Epithelial cell of alveolus of lung (primary cell): ENCODE measurements at places on chromosomes 1 and 21. TPM values are rescaled to one million over a fixed set of nuclear protein-coding genes. Genes with fewer than 3 reads are reported as not detected.

ACOT11 gene
- 0.40 and 1.3 TPM in 2 replicates for total RNA-seq

ADCY10 gene
- total RNA-seq, result 0.78 and 1.2 TPM in 2 replicates

LIN28A gene
- total RNA-seq, result not detected in 2 replicates

OR2G6 gene
- not detected in 2 replicates for total RNA-seq

SPRR1A gene
- not detected in 2 replicates for total RNA-seq

CD1E gene
- not detected in 2 replicates for total RNA-seq

CADM3 gene
- total RNA-seq, result 2.2 and 3.2 TPM in 2 replicates

DMRTA2 gene
- total RNA-seq, result under 0.01 TPM in 1 of 2 replicates, not detected in the other

SYT14 gene
- 0.26 and 0.48 TPM in 2 replicates for total RNA-seq

LENEP gene
- total RNA-seq, result not detected in 2 replicates

AGL gene
- total RNA-seq, result 5.6 and 6.5 TPM in 2 replicates

ALPL gene
- total RNA-seq, result 0.13 and 1.7 TPM in 2 replicates

OLIG2 gene
- not detected in 2 replicates for total RNA-seq

RASAL2 gene
- total RNA-seq, result 8.5 and 8.7 TPM in 2 replicates

PUM1 gene
- total RNA-seq, result 65.8 and 70.6 TPM in 2 replicates

MYOG gene
- total RNA-seq, result 22.8 TPM in 1 of 2 replicates, not detected in the other

NHLH1 gene
- total RNA-seq, result not detected in 2 replicates

RUNX3 gene
- 0.08 and 0.91 TPM in 2 replicates for total RNA-seq

FLG2 gene
- total RNA-seq, result not detected in 2 replicates

PCSK9 gene
- total RNA-seq, result 1.8 and 40.5 TPM in 2 replicates

C4BPA gene
- total RNA-seq, result not detected in 2 replicates

CD1B gene
- not detected in 2 replicates for total RNA-seq

KIF17 gene
- 0.39 and 0.56 TPM in 2 replicates for total RNA-seq

CFAP107 gene
- not detected in 2 replicates for total RNA-seq

SLC44A5 gene
- total RNA-seq, result 0.08 and 0.52 TPM in 2 replicates

LCE2A gene
- total RNA-seq, result not detected in 2 replicates

ZDHHC18 gene
- total RNA-seq, result 15.3 and 25.9 TPM in 2 replicates

AGT gene
- total RNA-seq, result 0.91 and 1.5 TPM in 2 replicates

PLA2G2F gene
- total RNA-seq, result not detected in 2 replicates

CHODL gene
- 0.08 TPM in 1 of 2 replicates, not detected in the other for total RNA-seq

MFSD2A gene
- total RNA-seq, result 0.32 and 10.3 TPM in 2 replicates

NMNAT1 gene
- 5.7 and 8.2 TPM in 2 replicates for total RNA-seq

USP25 gene
- total RNA-seq, result 18.9 and 20.4 TPM in 2 replicates

SLAMF1 gene
- total RNA-seq, result not detected in 2 replicates

SLC6A17 gene
- 0.13 TPM in 1 of 2 replicates, not detected in the other for total RNA-seq

CREG1 gene
- total RNA-seq, result 37.8 and 109 TPM in 2 replicates

KCNJ10 gene
- not detected in 2 replicates for total RNA-seq

OR2M3 gene
- not detected in 2 replicates for total RNA-seq

SHISA4 gene
- 23.3 and 38.6 TPM in 2 replicates for total RNA-seq

TNFRSF4 gene
- 2.3 TPM in 1 of 2 replicates, not detected in the other for total RNA-seq

ZNF678 gene
- 2.8 and 9.7 TPM in 2 replicates for total RNA-seq

MAEL gene
- total RNA-seq, result not detected in 2 replicates

RIPPLY3 gene
- total RNA-seq, result 0.13 TPM in 1 of 2 replicates, not detected in the other
